ENCODE measurements at places on chromosomes 16 and 17. TPM values are rescaled to one million over a fixed set of nuclear protein-coding genes. Genes with fewer than 3 reads are reported as not detected.

RNF112 gene
- total RNA-seq: 3.1 TPM

DNA sequence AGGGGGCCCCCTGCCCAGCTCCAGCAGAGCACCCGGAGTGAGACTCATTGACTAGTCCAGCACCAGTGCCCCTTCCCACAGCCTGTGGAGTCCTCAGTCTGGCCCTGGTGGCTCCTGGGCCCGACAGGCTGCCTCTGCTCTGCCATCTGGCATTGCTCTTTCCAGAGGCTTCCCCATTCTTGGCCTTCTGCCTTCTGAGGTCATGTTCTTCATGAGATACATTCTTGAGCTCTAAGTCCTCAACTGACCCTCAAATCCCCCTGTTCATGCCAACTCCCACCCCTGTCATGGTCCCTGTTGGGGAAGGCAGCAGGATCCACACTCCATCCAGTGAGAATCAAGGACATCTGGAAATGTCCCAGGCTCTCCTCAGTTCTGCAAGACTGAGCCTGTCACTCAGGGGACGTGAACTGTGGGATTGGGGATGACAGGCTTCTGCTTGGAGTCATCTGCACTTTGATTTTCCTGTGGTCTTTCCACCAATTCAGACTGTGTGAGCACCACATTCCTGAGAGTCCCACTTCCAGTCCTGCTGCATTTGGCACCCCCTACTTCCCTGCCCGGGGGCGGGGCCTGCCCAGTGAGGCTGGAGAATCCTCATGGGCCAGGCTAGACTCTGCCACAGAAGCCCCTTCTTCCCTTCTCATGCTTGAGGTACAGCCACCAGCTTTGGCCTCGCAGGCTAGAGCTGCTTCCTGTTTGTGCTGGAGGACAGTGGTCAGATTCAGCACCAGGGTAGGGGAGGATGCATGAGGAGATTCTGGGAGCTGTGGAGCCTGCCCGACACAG, 2.7 kb downstream of the TRPV2 start:
- DNase-seq: no peak

KRTAP9-2 gene
- total RNA-seq: not detected

HOXB6 gene
- total RNA-seq: 3.1 TPM

ZNF830 gene
- 14.8 TPM for total RNA-seq

DNA sequence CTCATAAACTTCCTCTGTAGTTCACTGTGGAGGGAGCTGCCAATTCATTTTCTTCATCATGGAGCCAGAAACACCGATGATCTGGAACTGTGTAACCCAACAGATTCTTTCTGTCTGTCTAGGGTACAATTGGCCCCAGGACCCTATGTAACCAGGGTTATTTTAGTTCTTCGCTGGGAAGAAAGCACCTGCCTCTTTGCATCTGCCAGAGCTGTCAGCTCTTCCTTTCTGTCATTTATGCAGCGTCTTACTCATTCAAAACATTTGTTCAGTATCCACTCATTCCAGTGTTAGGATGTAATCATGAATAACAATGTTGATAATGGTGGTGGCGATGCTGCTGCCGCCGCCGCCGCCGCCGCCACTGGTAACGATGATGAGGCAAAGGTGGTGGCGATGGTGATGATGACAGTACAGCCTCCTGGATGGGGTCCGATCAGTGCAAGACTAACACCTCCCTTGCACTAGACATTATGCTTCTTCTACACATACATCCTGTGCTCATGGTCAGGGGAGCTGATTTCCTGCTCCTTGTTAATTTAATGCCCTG, 46.1 kb downstream of the IRX5 start:
- no peak for DNase-seq

SARM1 gene
- total RNA-seq: 10.2 TPM

GRCh38 chr17:46117850-46118696, 75.2 kb downstream of the KANSL1 start:
- no peak for DNase-seq

GRCh38 chr17:74631468-74632450, 8.2 kb upstream of the CD300E start:
- DNase-seq: no peak

GRCh38 chr16:84196727-84197394, 5.9 kb downstream of the ADAD2 start:
- DNase-seq: peak; percentile 67

ABHD15 gene
- 6.7 TPM for total RNA-seq

GRCh38 chr16:27302126-27302525, 11.6 kb upstream of the IL4R start:
- no peak for DNase-seq

DNA sequence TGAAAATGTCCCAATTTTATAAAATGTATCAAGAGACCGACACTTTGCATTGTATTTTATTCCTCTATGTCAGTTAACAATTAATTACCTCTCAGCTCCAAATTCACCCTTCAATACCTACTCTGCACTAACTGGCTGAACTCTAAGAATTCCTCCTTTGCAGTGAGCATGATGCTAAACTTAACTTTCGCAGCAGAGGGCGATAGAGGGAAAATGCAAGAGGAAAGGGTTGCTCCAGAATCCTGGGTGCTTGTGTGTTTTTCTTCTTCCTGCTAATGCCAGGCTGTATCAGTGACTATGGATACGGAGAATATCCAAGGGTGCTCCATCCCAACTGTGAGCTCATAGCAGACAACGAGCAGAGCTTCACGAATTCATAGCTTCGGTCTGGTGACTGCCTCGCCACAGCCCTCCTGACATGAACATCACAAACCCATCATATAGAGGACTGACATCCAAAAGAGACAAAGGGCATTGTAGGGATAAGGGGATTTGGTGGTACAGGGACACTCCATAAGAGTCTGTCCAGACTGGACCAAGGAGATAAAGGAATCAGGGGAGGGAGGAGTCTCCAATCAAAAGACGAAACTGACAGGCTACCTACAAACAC, 172.9 kb downstream of the STX8 start:
- DNase-seq: no peak

SLC16A3 gene
- total RNA-seq: 29.9 TPM

DNA sequence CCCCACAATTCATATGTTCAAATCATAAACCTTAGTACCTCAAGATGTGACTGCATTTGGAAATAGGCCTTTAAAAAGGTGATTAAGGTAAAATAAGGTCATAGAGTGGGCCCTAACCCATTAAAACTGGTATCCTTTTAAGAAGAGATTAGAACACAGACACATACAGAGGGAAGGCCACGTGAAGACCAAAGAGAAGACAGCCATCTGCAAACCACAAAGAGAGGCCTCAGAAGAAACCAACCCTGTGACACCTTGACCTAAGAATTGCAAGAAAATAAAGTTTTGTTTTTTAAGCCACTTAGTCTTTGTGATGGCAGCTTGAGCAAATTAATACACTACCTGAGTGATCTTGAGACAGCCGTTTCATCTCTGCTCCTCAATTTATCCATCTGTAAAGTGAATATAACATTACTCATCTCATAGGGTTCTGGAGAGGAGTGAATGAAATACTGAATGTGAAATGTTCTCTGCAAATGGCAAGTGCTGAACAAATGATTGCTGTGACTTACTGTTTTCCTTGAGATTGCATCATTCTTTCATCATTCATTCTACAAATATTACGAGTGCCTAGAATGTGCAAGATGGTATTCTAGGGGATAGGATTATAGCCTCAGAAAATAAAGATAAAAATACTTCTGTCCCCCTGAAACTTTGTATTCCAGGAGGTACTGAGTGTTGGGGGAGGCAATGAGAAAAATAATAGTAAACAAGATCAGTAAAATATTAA, 222.0 kb upstream of the CDH13 start:
- no peak for DNase-seq
